Left ventricle myocardium inferior (tissue), 1 donor: ENCODE measurements at places on chromosomes 7 and 10. TPM values are rescaled to one million over a fixed set of nuclear protein-coding genes. Genes with fewer than 3 reads are reported as not detected.

ANKRD30A gene
- not detected for total RNA-seq

SORBS1 gene
- total RNA-seq = 896 TPM

MICALL2 gene
- total RNA-seq = 8.3 TPM

TPST1 gene
- total RNA-seq = 5.7 TPM

CCL24 gene
- total RNA-seq = not detected

OPN4 gene
- 0.25 TPM for total RNA-seq

CARD11 gene
- 0.16 TPM for total RNA-seq

CYP3A4 gene
- not detected for total RNA-seq

FAM25G gene
- not detected for total RNA-seq

CHAT gene
- not detected for total RNA-seq

NOLC1 gene
- total RNA-seq = 28.3 TPM

SNX10 gene
- 1.1 TPM for total RNA-seq

LIPM gene
- total RNA-seq = not detected

- DNase-seq = no peak
Observed at GRCh38 chr7:20240080-20240926, 23.1 kb upstream of the MACC1 start.

- no peak for DNase-seq
Observed at GRCh38 chr10:95941115-95941514, 33.3 kb downstream of the CC2D2B start.

DNA sequence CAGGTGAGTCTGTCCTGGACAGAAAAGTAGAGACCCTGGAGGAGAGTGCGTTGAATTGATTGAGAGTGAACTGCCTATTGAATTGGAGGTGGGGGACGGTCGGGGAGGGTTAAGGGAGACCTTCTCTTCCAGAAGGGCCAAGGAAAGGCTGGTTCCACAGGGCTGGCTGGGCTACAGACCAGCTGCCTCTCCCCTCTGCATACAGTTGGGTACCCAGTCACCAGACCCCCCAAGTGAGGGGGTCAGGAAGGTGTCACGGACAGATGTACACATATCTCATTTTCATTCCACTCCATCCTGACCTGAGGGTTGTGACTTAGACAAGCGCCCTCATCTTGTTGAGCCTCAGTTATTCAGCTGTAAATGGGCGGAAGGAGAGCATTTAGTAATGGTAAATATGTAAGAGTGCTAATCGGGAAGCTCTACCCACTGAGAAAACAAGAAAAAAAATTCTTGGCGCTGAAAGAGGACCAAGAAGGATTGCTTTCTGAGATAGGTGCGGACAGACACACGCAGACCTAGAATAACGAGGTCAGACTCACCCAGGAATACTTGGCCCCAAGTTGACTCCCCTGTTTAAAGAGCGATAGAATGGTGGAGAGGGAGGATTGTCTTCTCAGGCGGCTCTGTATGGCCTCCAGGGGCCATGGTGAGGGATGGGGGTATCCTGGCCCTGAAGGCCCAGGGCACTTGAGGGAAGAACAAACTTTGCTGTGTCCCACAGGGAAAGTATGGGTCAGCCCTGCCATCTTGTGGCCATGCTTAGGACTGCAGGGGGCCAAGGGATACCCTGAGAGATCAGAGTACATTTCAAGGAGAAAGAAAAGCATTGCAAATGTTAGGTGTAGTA, 7.2 kb upstream of the MBL2 start:
- peak; percentile 46 for DNase-seq

GRCh38 chr10:100155936-100156335, 29.9 kb downstream of the ERLIN1 start:
- DNase-seq = no peak

- DNase-seq = no peak
Observed at GRCh38 chr10:132163278-132163765, 23.4 kb upstream of the DPYSL4 start.

- DNase-seq = peak; percentile 78
Observed at GRCh38 chr7:101125989-101126650, 784 bp upstream of the SERPINE1 start.

DNA sequence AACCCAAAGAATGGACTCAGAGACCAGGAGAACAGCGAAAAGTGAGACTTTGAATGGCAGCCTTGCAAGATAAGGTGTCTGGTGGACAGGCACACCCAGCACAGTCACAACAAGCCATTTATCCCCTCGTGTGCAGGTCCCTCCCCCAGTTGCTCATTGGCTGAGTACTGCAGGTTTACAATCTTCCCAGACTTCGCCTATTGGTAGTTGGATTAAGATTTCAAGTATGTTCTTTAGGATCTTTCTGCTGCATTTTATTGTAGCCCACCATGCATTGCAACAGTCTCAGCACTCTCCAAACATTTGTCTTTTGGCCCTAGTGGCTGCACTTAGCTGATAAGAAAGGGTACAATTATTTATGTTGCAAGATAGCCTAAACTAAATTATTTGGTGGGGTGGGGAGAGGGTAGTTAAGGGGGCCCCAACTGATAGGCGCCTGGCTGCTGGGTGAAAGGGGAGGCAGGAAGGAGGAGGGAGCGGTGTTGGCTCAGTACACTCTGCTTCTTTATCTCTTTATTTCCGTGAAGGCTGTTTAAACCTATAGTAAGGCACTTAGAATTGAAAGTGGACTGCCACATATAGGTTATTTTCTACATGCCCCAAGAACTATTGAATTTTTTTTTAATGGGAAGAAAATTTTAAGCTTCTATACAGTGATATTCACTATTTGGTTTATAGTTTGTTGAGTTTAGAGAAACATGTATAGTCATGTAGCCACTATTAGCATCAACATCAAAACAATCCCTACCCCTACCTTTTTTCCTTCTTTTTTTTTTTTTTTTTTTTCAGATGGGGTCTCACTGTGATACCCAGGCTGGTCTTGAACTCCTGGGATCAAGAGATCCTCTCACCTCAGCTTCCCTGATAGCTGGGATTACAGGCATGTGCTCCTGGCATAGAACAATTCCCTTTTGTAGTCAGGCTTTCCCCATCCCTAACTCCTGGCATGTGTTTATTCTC, 54.2 kb downstream of the GUSB start:
- no peak for DNase-seq

- no peak for DNase-seq
Observed at GRCh38 chr7:132045002-132045401, 488.6 kb upstream of the PODXL start.

DNA sequence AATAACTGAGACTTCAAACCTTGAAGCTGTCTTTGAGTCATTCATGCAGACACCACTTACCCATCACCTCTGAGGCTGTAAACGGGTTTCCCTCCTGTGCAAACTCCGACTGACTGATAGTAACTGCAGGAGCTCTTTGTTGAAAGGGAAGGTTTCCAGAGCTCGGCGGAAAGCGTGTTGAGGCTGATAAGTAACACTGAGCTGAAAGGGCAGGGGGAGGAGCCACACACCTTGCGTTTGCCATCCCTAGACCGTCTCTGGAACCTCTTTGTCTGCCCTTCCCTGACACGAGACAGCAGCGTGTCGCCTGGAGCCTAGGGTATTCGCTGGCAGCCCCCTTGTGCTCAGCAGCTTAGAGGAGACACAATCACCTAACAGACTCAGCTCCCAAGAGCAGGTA, 134.0 kb downstream of the PAXIP1 start:
- DNase-seq = no peak

- DNase-seq = no peak
Observed at GRCh38 chr7:80900583-80901576, 18.0 kb downstream of the SEMA3C start.

GRCh38 chr7:22234227-22234626, 122.7 kb downstream of the RAPGEF5 start:
- no peak for DNase-seq

DNA sequence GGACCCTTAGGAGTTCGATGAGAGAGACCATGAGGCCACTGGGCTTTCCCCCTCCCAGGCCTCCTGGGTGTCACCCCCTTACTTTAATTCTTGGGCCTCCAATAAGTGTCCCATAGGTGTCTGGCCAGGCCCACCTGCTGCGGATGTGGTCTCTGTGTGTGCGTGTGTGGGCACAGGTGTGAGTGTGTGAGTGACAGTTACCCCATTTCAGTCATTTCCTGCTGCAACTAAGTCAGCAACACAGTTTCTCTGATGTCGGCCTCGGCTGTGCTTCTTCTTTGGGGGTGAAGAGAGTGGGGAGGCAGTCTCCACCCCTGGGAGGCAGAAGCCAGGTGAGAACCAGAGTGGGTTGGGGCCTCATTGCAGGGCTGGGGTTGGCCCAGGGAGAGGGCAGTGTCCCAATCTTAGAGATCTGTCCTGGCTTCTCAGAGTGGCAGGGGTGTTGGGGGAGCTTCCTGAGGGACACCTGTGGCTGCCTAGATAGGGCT, 1.5 kb downstream of the PVRIG start:
- no peak for DNase-seq

DNA sequence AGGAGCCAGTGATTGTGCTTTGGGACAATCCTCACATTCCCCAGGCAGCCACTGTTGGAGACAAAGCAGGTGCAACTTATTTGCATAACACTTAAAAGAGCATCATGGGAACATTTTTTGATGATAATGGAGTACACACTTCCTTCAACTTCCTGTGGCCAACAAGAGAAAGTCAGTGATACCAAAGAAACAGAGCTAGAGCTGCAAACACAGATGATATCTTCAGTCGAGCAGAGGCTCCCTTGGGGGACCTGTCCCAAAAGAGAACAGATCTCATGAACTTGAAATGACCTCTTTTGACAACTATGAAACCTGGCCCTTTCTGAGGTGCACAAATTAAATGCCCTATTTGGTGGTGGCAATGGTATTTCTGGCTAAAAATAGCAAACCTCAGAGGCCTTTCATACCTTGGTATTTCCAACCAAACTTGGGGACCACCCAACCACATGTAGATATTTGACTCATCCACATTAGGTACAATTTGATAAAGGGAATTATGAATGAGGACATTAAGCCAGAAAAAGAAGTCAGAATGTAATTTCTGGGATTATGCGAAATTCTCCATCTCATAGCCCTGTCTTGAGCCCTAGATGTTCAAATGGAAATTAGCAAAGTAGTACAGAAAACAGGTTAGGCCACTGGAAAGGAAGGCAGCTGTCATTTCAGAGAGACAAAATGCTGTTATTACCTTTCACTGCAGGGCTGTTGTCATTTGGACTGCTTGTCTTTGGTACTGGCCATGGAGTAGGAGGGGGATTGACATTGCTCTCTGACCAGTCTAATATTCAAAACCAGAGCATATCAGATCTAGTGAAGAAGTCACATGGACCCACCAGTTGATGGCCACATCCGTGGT, 146.2 kb downstream of the ICA1 start:
- DNase-seq = no peak

- DNase-seq = no peak
Observed at GRCh38 chr7:97772045-97772901, 40.4 kb downstream of the TAC1 start.

- DNase-seq = no peak
Observed at GRCh38 chr10:88271761-88272543, 311.2 kb downstream of the RNLS start.

- DNase-seq = no peak
Observed at GRCh38 chr10:74718208-74718607, 108.2 kb upstream of the KAT6B start.

- no peak for DNase-seq
Observed at GRCh38 chr10:43594944-43595589, 11.2 kb upstream of the ZNF485 start.

GRCh38 chr7:45160417-45160881, 2.9 kb downstream of the RAMP3 start:
- DNase-seq = no peak

- no peak for DNase-seq
Observed at GRCh38 chr7:15457990-15458955, 103.5 kb downstream of the AGMO start.

DNA sequence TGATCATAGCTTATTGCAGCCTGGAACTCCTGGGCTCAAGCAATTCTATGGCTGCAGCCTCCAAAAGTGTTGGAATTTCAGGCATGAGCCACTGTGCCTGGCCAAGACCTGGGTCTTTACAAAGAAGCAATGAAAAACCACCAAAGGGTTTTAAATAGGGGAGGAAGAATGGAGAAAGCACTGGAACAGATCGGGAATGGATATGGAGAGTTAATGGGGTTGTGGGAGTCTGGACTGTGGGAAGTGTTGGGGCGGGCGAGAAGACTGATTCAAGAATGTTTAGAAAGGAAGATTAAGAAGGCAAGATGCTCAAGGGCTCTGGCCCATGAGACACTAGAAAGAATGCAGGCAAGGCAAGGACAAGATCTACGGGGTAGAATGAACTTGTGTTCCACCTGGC, 98.5 kb downstream of the CARD11 start:
- DNase-seq = no peak

DNA sequence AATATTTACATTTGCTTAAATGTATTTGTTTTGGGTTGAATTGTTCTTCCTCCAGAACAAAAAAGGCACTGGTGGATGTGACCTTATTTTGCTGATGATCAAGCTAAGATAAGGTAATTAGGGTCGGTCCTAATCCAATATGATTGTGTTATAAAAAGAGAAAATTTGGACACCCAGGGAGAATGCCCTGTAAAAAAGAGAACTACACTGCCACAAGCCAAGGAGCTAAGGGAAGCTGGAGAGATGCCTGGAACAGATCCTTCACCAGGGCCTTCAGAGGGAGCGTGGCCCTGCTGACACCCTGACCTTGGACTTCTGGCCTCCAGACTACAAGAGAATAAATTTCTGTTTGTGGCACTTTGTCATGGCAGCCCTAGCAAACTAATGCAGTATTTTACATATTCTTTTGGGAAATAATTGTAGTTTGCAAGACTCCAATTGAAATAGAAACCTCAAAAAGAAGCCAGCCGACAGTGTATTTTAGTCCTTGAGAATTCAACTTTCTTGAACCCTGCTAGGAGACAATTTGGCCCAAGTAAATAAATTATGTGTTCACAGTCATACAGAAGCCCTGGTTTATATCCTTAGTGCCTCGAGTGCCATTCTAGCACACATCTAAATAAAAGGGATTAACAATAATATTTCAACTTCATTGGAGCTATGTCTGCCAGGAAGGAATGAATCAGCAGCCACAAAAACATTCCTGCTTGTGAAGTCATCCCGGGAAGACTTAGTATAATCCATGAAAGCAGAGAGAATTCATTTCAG, 164.6 kb downstream of the PKD1L1 start:
- DNase-seq = no peak

DNA sequence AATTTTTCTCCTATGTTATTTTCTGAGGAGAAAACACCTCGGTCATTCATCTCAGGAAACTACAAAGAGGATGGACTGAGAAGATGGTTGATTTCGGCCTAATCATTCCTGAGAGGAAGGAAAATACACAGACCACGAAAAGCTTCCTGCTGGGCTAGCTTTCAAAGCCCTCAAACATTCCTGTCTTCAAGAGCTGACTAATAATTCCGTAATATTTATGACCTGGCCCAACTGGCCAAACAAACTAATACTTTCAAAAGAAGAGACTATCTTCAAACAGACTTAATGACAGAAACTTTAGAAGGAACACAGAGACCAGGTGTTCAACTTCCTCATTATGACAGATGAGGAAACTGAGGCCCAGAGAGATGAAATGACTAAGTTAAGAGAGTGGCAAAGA, 215.1 kb upstream of the FRMD4A start:
- no peak for DNase-seq

GRCh38 chr10:43113201-43114087, 24.8 kb upstream of the CSGALNACT2 start:
- no peak for DNase-seq

GRCh38 chr10:76998451-76998850, 639.2 kb downstream of the KCNMA1 start:
- no peak for DNase-seq
